ENCODE measurements at places on chromosomes 7 and 10.

DNA sequence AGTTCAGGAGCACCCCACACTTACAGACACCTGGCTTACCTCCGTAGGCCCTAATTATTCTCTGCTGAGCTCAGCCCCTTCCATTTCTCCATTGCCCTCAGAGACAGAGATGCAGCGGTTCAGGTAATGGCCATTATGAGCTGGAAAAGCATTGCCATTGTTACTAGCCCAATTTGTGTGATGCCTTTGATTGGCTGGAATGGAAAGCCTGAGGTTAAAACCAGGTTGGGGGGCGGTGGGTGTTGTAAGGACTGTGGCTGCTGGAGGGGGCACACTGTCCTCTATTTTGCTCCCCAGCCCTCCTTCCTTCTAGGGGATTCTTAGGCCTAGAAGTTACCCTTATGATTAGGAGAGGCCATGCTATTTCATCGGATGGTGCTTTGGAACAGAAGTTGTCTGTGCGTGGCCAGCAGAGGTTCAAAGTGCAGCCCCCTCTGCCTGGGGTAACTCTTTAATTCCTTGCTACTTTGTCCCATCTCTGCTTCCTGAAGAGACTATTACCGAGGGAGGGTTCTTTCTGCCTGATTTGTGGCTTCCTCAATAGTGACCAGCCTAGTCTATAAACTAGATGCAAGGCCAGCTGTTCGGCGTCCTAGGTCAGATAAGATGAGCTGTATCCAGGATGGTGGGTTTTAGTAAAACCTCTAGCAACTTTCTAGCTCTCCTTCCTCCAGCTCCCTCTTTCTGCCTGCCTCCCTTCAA is 14.2 kb upstream of the ACSL5 start:
- H3K4me3 ChIP-seq: no peak overlapping the region
- H3K27ac ChIP-seq: no peak overlapping the region
- H3K36me3 ChIP-seq: no peaks in the 10 kb centered on the region
- H3K4me1 ChIP-seq: no peaks in the 10 kb centered on the region
- no peak for DNase-seq
- peaks cover 3% of the 10 kb centered on the region for H3K27me3 ChIP-seq

GRCh38 chr7:146656988-146657387 is 540.4 kb downstream of the CNTNAP2 start:
- H3K27ac ChIP-seq: no peak overlapping the region
- no peak overlapping the region for H3K4me3 ChIP-seq
- no peaks in the 10 kb centered on the region for H3K27me3 ChIP-seq
- no peaks in the 10 kb centered on the region for H3K4me1 ChIP-seq
- H3K36me3 ChIP-seq: no peaks in the 10 kb centered on the region
- no peak for DNase-seq

DNA sequence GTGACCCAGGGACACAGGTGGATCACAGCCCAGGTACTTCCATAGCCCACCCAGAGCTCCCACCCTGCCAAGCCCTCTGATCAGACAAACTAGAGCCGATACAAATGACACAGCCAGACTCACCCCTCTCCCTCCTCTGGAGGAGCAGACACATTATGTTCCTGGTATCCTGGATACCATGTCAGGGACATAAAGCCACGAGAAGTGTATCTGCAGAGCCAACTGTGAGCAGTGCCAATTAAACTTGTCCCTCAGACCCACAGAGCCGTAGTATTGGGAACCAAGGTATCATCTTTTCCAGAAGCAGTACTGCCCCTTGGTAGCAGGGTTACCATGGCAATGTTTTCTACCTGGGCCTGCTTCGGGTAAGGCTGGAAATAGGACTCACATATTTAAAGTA is 47.3 kb upstream of the CPXM2 start:
- no peaks in the 10 kb centered on the region for H3K4me1 ChIP-seq
- no peak overlapping the region for H3K4me3 ChIP-seq
- H3K36me3 ChIP-seq: no peaks in the 10 kb centered on the region
- no peaks in the 10 kb centered on the region for H3K27me3 ChIP-seq

GRCh38 chr10:114311023-114311422 is 72.0 kb downstream of the VWA2 start:
- H3K36me3 ChIP-seq: no peaks in the 10 kb centered on the region
- H3K4me1 ChIP-seq: peaks cover 18% of the 10 kb centered on the region
- no peaks in the 10 kb centered on the region for H3K27me3 ChIP-seq
- no peak overlapping the region for H3K4me3 ChIP-seq
- no peak for DNase-seq

DNA sequence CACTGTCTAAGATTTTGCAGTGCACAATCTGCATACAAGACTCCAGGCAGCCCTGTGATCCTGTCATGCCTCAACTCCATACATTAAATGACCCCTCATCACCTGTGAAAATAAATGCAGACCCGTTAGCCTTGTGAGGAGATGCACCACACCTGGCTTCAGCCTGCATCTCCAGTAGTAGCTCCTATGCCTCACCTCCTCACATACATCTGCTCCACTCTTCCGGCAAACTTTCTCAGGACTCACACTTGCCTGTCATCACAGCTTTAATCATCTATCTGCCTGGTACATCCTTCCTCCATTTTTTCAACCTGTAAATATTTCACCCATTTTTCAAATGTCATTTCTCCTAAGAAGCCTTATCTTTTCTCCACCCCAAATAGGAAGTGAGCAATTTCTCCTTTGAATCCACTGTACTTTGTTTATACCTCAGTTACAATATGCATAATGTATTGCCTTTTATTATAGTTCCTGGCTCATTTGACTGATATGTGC is 39.3 kb upstream of the ABCB5 start:
- no peaks in the 10 kb centered on the region for H3K4me1 ChIP-seq
- H3K4me3 ChIP-seq: no peak overlapping the region
- no peak for DNase-seq
- H3K27me3 ChIP-seq: no peaks in the 10 kb centered on the region

GRCh38 chr7:101618207-101618839 is 10.8 kb downstream of the MYL10 start:
- DNase-seq: no peak
- no peaks in the 10 kb centered on the region for H3K27me3 ChIP-seq
- H3K4me3 ChIP-seq: no peak overlapping the region
- no peak overlapping the region for H3K27ac ChIP-seq
- H3K4me1 ChIP-seq: peaks cover 8% of the 10 kb centered on the region

- peaks cover 3% of the 10 kb centered on the region for H3K4me1 ChIP-seq
- no peaks in the 10 kb centered on the region for H3K27me3 ChIP-seq
- DNase-seq: no peak
Measured at GRCh38 chr7:7953806-7954205, 14.8 kb upstream of the GLCCI1 start.

DNA sequence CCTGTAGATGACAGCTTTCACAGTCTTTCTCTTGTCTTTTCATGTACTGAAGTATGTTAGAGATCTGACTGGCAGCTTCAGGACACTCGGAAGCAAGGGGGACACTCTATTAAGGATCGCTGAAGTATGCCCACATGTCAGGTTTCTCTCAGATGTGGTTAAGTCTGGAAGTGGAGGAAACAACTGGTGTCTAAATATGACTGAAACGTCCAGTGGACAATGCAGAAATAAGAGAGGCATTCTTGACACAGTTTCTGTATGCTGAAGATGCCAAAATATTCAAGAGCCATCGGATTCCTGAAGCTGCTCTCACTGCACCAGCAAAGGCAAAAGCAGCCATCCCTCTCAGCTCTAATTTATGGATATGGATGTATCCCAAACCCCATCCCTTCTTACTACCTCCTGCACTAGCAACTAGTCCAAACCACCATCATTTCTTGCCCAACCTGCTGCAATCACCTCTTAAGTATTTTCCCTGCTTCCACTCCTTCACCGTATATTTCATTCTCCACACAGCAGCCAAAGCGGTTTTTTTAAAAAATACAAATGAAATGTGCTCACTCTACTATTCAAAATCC is 113.4 kb downstream of the REEP3 start:
- DNase-seq: no peak
- H3K36me3 ChIP-seq: no peaks in the 10 kb centered on the region
- H3K4me1 ChIP-seq: peaks cover 13% of the 10 kb centered on the region

DNA sequence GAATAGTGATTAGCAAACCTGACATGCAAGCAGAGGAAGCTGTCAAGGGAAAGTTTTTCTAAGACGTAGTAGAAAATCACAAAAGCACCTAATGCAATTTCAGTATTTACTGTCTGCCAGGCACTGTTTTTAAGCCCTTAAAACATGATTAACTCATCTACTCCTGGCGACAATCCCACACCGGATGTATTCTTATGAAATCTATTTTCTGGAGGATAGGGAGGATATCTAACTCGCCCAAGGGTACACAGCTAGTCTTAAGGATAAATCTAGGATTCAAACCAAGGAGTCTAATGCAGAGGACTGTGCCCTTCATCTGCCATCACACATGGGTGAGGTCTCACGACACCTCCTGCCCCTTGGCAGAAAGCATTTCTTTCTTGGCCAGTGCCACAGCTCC is 47.8 kb upstream of the FIGNL1 start:
- no peak overlapping the region for H3K4me3 ChIP-seq
- H3K4me1 ChIP-seq: no peaks in the 10 kb centered on the region
- H3K27ac ChIP-seq: no peak overlapping the region
- no peaks in the 10 kb centered on the region for H3K36me3 ChIP-seq

Data from SJSA1 (cell line).